ENCODE measurements at places on chromosomes 16 and 17. TPM values are rescaled to one million over a fixed set of nuclear protein-coding genes. Genes with fewer than 3 reads are reported as not detected.

DNA sequence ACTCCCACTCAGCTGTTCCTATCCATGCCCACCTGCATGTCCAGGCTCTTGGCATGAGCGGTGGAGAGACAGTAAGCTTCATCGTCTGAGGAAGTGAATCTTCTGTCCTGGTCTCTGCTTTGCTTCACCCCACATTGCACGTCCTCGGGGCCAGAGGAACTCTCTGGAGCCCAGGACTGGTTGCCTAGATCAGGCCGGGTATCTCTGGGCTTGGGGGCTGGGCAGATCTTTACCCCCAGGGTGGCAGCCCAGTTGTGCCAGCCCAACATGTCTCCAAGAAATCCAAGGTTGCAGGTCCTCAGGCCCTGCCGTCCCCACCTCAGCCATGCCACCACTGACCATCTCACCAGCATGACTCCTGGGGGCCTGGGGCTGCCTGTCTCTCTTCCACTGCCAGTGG is 58.3 kb downstream of the BEAN1 start:
- H3K27me3 ChIP-seq = no peaks in the 10 kb centered on the region
- H3K36me3 ChIP-seq = no peaks in the 10 kb centered on the region
- no peak for DNase-seq
- H3K4me3 ChIP-seq = no peak overlapping the region
- H3K27ac ChIP-seq = no peak overlapping the region

GRCh38 chr16:30394592-30395154 is 547 bp upstream of the ZNF48 start:
- H3K27me3 ChIP-seq = no peaks in the 10 kb centered on the region
- H3K27ac ChIP-seq = peak overlapping the region; percentile 72
- H3K4me1 ChIP-seq = peaks cover 38% of the 10 kb centered on the region
- DNase-seq = no peak

NRN1L gene
- total RNA-seq = not detected

CCDC40 gene
- 9.3 TPM for total RNA-seq

All from vagina (tissue), 2 donors.